ENCODE measurements at places on chromosomes 2 and 18.

GRCh38 chr2:85753525-85754312 is at the start of gene ATOH8:
TSS of gene ATOH8 (plus strand) at chr2:85753991. CDS start at chr2:85754190, 199 bp downstream.
- no peak for DNase-seq

DNA sequence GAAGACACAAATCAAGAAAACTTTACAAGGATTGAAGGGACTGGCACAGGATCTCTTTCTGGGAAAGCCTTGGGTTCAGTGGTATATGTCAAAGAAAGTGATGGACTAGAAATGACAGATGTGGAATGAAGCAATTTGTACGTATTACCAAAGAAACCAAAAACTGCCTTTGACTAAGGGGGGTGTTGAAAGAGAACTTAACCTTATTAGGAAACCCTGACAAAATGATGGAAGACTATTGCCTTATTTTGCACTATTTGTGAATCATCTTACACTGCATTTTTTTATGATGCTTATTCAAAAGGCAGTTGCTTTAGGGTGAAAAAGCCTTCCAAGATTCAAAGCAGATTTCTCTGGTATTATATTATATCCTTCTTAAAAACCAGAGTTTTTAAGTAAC is 4.0 kb downstream of the TSGA10 start:
- DNase-seq = no peak

DNA sequence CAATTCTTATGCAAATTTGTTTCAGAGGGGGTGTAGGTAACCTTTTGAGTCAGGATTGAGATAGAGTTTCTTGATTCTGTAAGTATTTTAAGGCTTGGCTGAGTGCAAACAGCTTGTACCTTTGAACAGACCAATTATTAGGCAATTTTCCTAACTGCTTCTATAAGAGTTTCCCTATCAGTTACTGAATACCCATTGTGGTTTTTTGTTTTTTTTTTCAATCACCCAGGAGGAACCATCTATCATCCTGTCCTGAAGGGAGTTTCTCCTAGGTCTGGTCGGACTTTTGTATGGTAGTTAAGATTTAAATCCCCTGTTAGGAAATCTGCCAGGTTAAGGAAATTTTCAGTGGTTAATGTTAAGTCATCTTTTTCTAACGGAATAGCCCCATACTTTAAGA is 319.4 kb upstream of the SLC39A10 start:
- DNase-seq = no peak

GRCh38 chr2:20781656-20782265 is 41.1 kb downstream of the LDAH start:
- no peak for DNase-seq

DNA sequence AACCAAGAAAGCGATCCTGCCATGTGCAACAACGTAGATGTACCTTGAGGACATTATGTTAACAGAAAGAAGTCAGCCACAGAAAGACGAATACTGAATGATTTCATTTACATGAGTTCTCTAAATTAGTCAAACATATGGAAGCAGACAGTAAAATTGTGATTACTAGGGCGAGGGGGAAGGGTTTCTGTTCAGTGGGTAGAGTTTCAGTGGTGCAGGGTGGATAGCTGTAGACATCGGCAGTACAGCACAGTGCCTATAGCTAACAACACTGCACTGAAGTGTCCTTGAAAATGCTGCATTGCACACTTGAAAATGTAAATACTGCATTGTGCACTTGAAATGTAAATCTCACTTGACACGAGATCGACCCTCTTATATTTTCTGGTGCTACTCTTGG is 275.3 kb downstream of the GALR1 start:
- DNase-seq = no peak

DNA sequence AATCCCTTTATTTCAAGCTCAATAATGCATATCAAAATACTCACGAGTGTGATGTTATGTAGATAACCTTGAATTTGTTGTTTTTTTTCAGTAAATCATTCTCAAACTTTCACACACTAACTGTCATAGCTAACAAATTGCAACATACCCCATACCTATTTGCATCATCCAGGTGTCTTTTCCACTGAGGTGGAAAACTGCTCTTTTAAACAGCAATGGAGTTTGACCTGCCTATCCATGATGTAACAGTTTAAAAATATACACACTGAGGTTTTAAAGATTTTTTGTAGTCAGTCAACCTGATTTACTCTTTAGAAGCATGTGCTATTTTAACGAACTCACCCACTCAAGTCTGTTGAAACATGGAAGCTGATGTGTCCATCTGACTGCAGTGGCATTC is 298.7 kb downstream of the RND3 start:
- no peak for DNase-seq

DNA sequence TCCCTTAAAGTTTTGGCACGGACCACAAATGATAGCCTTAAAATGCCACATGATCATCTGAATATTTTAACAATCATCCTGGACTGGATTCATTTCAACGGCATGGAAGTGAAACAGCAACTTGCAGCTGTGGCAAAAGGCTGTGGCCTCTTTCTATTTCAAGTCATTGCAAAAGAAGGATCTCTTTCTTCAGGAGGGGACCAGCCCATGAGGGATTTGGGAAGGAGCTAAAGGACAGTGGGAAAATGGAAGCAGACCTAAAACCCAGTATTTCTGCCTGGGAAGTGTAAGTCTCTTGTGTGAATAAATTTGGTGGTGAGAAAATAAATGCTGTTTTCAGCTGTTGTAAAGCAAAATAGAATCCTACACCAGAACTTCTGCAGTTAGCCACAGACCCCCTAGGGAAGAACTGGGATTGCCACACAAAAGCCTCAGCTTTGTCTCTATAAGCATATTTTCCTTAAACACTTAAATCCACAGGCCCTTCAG is 107.3 kb upstream of the ZFP36L2 start:
- DNase-seq = no peak

DNA sequence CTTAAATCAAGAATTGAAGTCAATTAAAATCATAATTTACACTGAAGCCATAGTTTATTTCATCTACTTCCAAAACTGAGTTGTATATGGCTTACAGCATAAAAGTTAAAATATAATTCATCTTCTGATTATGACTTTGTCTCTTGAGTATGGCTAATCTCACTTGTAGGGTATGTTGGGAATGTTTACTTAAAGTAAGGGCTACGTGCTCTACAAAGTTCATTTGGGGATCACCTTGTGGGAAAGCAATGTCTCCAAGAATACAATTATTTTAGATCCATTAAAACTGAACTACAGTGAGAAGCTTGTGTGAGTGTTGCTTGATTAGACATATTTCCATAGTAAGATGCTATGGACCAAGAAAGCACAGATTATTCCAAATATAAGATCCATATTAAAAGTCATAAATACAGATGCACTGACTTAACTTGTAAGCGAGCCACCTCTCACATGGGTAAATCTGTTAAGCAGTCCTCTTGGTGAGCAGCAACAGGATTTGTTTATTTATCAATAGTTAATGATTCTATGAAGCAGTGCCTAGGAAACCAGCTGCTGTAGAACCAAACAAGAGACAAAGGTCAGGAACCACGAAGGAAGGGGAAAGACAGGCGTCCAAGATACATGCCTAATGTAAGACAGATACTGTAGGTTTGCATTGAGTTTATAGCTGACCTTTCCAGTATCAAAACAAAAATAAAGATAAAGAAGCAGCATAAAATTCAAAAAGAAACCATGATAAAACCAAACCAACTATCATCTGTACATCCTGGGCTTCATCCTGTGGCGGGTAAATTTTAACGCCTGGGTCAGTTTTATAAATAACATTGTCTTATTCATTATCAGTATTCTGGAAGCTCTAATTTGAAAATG is 24.8 kb downstream of the DSG4 start:
- no peak for DNase-seq

GRCh38 chr2:62335612-62336011 is 139.7 kb downstream of the B3GNT2 start:
- no peak for DNase-seq

GRCh38 chr2:127401757-127402695 is 14.3 kb upstream of the MAP3K2 start:
- DNase-seq = no peak

- no peak for DNase-seq
Observed at GRCh38 chr2:64204703-64205102, 60.5 kb upstream of the PELI1 start.

- no peak for DNase-seq
Observed at GRCh38 chr2:127508023-127508630, 18.2 kb downstream of the IWS1 start.

DNA sequence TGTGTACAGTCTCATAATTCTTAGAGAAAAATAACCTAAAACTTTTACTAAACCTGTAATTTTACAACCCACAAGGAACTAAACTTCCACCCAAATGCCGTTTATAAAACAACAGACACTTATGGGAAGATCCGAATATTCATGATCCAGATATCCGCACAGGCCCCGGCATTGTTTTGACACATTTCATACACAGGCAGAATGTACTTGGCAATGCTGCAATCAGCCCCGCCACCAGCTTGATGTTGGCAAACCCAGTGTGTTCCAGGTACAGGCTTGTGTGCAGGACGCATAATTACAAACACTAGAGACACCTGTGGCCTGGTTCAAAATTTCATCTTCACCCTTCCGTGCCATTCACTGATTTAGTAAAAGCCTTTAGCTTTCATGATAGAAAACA is 393.0 kb upstream of the SALL3 start:
- DNase-seq = no peak

GRCh38 chr2:119122663-119123062 is 35.9 kb downstream of the C1QL2 start:
- no peak for DNase-seq

DNA sequence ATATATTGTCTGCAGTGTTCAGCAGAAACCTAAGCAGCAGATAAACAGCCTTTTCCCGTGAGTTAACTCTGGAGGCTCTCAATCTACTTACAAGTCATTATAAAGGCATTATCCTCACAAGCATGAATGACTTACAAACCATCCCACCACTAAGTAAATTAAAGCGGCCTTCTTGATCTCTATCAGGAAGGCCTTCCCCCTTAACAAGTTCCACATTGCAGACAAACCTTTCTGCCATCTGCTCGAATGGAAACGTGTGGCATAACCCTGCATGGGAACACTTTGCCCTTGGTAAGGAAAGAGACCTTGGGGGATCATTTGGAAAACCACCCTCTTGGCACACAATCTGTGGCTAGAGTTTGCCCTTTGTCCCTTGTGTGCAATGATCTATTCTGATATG is 199.5 kb downstream of the OSR1 start:
- no peak for DNase-seq
